ENCODE measurements at places on chromosomes 16 and 17.
A peak's percentile ranks its signal among the peaks of the same experiment; 100 is the strongest.

GRCh38 chr17:28702026-28702751 is 9.5 kb downstream of the PROCA1 start:
- no peak for DNase-seq

DNA sequence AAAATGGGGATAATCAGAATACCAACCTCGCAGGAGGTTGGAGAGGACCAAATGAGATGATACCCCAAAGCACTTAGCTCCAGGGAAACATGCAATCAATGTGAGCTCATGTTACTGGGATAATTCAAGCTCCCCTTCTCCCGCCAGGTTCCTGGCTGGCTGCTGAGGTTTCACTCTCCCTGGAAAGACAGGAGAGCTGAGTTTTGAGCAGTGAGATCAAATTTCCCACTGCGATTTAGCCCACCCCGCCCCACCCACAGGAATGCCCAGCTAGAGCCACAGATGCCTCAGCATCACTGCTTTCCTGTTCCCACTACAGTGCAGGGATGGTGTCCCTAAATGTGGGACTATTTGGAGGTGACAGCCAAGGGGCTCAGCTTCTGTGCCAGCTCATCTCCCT is 56.7 kb downstream of the ZNF423 start:
- no peak for DNase-seq

DNA sequence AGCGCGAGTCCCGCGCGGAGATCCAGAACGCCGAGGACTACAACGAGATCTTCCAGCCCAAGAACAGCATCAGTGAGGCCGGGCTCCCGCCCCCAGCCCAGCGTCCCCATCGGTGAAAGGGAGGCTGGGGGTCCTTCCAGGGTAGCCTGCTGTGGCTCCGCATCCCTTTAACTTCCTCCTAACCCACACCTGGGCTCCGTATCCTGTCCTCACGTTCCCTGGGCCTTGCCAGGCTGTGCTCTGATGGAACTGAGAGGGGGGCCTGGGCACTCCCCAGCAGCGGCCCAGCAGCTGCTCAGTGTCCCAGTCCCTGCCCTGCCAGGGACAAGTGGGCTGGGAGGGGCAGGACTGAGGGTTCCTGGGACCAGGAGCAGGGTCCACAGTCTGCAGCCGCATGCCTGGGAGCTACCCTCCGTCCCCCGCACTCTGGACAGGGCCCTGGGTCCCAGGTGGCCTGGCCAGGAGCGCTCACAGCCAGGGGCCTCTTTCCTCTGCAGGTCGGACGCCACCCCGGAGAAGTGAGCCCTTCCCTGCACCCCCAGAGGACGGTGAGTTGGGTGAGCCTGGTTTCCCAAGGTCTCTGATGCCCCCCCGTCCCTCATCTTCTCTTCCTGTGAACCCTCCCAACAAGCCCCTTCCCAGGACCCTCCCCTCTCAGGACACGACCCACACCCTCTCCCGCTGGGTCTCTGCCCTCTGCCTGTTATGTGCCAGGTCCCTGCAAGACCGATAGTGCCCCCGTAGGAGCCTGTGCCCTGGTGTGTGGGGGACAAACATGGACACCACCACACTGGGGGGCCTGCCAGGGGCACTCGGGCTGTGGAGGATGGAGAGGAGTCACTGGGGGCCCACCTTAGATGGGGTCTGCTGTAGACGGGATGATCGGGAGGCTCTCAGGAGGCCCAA is 18.1 kb downstream of the KATNB1 start:
- DNase-seq = no peak

DNA sequence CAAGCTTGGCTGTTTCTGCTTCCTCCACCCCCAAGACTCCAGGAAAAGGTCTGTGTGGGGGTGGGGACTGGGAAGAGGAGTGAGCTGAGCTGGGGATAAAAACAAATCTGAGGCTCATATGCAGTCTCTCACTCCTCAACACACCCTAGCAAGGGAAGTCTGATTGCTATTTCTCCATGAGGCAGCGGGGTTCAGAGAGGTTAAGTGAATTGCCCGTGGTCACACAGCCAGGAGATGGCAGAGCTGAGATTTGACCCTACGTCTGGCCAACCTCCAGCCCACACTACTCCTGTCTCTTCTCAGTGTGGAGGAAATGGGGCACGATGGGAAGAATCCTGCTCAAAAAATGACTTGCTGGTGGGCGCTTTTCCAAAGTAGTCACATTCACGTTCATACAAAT is 4.8 kb upstream of the ABCC3 start:
- DNase-seq = no peak

DNA sequence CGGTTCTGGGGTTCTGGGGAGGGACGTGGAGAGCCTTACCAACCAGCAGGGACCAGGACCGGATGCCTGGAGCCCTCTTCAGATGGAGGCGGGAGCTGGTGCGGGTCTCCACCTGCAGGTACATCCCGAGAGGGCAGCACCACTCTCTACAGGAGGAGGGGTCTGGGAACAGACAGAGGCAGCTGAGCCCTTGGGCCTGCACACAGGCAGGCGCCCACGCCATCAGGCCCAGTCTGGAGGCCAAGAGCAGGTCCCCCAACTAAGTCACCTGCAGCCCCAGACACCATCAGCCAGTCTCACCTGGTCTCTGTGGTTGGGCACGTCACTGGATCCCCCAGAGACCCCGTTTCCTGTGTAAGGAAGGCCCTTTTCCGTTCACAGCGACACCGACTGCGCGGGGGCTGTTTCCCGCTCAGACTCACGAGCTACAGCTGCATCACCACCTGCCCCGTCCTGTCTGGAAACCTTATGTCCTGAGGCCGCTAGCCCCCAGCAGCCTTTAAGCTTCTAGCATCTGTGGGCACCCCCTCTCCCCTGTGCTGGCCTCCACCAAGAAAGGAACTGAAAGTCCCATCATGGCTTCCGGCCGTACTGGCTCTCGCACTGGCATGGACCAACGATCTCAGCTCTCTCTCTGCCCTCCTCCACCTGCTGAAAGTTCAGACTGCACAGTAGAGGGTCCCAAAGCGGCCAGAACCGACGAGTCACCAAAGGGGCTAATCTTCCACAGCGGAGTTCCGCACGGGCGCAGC is 1.2 kb downstream of the CYBC1 start:
- peak; percentile 44 for DNase-seq

- DNase-seq = no peak
Measured at GRCh38 chr17:81941484-81942166, 4.5 kb upstream of the PYCR1 start.

- no peak for DNase-seq
Measured at GRCh38 chr16:49409121-49409520, 35.5 kb downstream of the C16orf78 start.

GRCh38 chr17:57034807-57035754 is 50.0 kb upstream of the AKAP1 start:
- DNase-seq = no peak

GRCh38 chr16:11638140-11638539 is 30.1 kb upstream of the SNN start:
- DNase-seq = no peak

- DNase-seq = no peak
Measured at GRCh38 chr17:42017866-42018200, 594 bp upstream of the DNAJC7 start.

DNA sequence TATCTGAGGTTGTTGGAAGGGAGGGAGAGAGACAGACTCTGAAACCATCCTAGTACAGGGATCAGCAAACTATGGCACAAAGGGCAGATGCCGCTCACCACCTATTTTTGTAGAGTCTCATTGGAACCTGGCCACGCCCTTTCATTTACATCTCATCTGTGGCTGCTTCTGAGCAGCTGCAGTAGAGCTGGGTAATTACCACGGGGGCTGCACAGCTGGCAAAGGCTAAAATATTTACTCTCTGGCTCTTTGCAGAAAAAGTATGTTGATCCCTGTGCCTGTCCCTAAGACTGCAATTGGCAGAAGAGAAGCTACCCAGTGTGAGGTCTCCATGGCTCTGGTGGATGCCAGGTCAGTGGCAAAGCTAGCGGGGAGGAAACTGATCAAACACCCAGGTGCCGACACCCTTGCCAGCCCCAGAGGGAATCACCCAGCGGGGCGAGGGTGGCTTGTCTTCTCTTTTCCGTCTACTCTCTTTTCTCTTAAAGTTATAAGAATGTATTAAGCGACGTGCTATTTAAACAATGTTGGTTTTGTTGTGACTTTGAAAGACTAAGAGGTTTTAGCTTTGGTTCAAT is 14.0 kb downstream of the CEP295NL start:
- no peak for DNase-seq

DNA sequence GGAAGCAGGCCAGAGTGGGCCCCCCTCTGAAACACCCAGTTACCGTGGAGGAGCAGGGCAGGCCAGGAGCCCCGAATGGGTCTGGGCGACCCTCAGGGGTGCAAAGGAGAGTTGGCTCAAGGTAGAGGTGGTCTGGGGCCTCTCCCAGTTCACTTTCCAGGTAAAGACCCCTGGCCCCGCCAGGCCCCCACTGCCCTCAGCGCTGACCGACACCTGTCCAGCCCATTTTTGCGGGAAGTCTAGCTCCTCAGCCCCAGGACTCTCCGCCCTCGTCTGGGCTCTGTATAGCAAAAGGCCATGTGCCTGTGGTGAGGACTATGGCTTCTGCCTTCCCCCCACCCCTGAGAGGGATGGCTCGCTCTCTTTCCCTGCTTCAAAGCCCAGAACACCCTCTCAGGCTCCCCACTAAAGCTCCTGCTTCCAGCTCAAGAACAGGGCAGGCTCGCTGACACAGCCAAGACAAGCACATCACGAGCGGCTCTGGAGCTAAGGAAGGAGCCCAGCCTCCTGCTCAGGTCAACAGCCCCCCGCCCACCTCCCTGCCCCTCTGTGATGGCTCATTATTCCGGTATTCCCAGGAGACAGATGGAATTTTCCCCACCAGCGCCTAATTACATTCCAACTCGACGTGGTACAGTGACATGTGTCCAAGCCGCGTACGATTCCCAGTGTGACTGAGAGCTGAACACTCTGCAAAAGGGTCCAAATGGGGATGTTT is 59.4 kb downstream of the RTN4RL1 start:
- no peak for DNase-seq

- DNase-seq = no peak
Measured at GRCh38 chr17:9522074-9522473, 53.5 kb downstream of the STX8 start.

GRCh38 chr17:78426293-78426879 is 47.9 kb downstream of the PGS1 start:
- DNase-seq = no peak

GRCh38 chr17:7250695-7251627 is 573 bp downstream of the CTDNEP1 start:
- DNase-seq = no peak

DNA sequence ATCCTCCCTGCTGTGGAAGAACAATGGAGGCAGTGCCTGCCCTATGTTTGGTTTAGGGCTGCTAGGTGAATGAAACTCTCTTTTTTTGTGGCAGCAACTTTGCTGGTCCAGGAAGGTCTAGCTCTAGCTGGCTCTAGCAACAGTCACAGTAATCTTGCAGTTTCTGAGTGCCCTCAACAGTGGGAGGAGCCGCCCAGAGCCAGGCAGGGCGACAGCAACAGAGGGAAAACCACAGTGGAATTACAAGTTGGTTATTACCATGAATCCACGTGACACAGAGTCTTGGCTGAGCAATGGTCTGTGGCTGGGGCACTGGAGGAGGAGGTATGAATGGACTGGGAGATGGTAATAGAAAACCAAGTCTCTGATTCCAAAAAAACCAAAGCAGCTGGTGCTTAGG is 10.3 kb downstream of the HSPB9 start:
- DNase-seq = no peak

- DNase-seq = no peak
Measured at GRCh38 chr16:66318505-66318904, 48.0 kb upstream of the CDH5 start.

DNA sequence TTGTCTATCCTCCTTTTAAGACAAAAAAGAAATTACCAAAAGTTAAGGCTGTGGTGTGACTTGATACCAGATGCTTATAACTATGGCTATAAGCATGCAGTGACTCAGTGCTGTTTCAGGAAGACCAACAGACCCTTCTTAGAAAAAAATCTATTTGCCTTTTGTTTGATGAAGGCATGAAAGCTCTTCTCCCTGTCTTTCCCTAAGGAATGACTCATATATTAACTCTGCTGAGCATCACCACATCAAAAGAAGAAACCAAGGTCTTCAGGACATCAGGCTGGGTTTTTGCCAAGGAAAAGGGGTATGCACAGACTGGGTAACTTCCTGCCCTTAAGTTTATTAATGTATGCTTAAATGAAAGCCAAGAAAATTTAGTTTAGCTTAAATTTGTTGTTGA is 47.1 kb downstream of the VMP1 start:
- no peak for DNase-seq

DNA sequence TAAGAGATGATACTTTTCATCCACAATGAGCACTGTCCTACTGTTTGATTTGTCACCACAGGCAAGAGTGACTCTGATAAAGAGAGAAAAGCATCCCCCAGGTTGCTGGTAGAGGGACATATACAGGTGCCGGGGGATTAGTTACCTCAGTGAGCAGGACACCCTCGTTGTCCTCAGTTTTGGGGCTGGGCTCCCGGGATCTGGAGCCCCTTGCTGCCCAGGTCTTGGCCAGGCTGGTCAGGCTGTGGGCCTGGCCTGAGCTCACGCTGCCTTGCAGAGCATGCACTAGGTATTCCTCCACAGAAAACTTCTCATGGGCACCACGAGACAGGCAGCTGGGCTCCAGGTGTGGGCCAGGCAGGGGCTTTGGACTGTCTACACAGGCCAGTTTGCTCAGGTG is 24.4 kb upstream of the SPATA32 start:
- DNase-seq = no peak

DNA sequence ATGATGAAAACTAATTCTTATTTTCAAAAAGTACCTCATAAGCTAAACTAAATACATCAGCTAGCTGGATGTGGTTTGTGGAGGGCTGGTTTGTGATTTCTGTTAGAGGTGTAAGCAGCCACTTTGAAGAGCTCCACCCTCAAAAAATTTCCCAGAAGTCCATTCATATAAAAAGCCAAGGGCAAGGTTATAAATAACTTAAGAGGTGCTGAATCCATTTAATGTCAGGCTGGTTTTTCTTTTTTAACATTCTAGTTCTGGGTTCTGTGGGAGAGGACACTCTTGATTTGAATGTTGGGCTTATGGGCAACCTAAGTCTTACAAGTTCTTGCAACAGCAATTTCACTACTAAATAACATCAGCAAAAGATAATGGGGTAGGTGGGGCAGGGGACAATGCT is 3.4 kb upstream of the WIPI1 start:
- DNase-seq = no peak

GRCh38 chr17:20952183-20952582 is 90.6 kb downstream of the USP22 start:
- no peak for DNase-seq

GRCh38 chr16:55775857-55776256 is 57.0 kb downstream of the CES1 start:
- DNase-seq = no peak

GRCh38 chr17:1582374-1582773 is 19.8 kb upstream of the PITPNA start:
- DNase-seq = no peak

- DNase-seq = no peak
Measured at GRCh38 chr17:32627239-32627996, 140.6 kb downstream of the CDK5R1 start.

DNA sequence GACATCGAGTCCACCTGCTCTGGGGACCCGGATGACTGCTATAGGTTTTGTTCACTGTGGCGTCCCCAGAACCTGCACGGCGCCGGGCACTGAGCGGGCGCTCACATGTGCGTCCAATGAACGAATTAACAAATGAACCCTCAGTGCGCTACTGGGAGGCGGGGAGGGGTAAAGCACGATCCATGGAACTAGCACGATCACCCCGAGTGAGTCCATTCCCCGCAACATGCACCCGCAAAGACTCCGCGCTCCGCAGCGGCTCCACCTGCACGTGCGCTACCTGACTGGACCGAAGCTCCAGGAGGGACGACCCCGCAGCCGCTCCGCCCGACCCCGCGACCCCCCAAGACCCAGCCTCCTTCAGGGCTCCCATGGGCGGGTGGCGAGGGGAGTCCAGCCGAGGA is 491 bp downstream of the TRAP1 start:
- DNase-seq = no peak

Measured in stimulated activated CD8-positive, alpha-beta memory T cell treated with anti-CD3 and anti-CD28 coated beads, Interleukin-4, amount 100 ng/mL, for 4 hours (primary cell).